Stimulated activated CD8-positive, alpha-beta memory T cell treated with anti-CD3 and anti-CD28 coated beads, Interleukin-15, amount 100 ng/mL, for 4 hours (primary cell): ENCODE measurements at places on chromosomes 4 and X.
A peak's percentile ranks its signal among the peaks of the same experiment; 100 is the strongest.

DNA sequence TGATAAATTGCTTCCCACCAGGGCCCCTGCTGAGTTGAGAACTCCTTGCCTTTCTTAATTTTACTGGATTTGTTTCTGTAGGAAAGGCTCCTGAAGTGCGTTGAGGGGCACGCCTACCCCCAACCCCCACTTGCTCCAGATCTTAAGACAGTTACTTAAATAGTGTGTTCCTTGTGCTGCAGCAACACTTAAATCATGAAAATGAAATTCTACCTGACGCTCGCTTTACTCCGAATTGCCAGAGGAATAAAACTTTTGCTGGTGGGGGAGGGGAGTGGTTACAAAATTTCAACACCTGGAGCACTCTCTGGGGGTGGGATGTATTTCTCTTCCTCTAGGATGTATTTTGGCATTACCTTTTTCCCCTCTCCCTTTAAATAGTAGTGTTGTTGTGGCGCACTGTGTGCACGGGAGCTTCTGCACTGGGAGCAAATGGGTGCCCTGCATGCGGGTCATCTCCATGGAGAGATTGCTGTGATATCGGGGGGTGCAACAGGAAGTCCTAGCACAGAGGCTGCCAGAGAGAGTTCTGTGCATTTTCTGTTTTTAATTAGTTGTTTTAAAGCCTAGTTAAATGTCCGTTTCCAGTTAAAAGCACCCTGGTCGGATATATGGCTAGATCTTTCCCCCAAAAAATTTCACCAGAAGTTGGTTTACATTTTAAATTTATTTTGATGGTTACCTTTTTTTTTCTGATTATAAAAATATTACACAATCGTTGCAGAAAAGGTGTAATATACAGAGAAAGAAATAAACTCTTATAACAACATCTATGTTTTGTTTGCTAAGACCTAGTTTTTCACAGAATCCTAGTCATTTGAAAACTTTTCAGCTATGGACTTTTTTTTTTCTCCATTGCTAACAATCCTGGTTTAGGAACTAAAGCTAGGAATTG, 207.7 kb downstream of the SOWAHB start:
- no peak for DNase-seq

GRCh38 chr4:39320381-39321115, 45.6 kb downstream of the RFC1 start:
- DNase-seq, result no peak

GRCh38 chr4:52874948-52875347, 12.8 kb downstream of the RASL11B start:
- no peak for DNase-seq

- DNase-seq, result no peak
Measured at GRCh38 chr4:124753941-124754581, 41.5 kb upstream of the ANKRD50 start.

DNA sequence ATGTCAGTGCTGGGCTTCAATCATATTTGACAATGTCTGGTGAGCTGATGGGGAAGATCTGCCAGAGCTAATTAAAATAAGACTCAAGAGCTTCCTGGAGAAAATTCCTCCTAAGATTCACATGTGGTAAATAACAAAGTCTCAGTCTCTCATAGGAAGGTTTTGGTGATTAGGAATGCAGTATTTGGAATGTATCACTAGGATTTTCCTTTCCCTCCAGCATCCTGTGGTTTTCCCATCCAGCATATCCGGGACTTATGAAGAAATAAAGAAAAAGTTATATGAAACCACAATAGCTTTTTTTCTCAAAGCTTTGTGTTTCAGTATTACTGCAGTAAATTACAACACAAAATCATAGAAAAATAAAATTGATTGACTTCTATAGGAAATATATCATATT, 1597.1 kb downstream of the ADGRL3 start:
- no peak for DNase-seq

GRCh38 chr4:101348995-101349800, 1.9 kb upstream of the PPP3CA start:
- no peak for DNase-seq

DNA sequence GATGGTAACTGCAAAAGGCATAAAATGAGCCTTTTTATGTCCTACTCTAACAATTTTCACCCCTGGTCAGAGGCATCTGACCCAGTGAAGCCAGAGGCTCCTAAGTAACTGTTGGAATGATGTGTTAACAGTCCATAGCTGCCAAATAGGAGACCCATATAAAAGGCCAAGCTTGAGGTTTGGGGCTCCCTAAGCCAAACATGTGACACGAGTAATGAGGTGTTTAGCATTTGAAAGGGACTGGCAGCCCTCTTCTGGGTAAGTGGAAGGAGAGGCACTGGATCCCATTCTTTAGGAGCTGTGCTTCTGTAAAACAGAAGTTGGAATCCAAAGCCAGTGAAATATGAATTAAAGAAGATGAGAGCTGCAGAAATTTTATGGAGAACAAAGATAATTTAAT, 100.6 kb upstream of the PNPLA4 start:
- DNase-seq, result no peak

- peak; percentile 37 for DNase-seq
Measured at GRCh38 chrX:107672955-107673378, 44.7 kb downstream of the PRPS1 start.

- no peak for DNase-seq
Measured at GRCh38 chrX:46444011-46444410, 101.2 kb downstream of the ZNF674 start.

- no peak for DNase-seq
Measured at GRCh38 chrX:46375831-46376230, 169.4 kb downstream of the ZNF674 start.

- no peak for DNase-seq
Measured at GRCh38 chr4:66694739-66695138, 850.6 kb downstream of the CENPC start.

DNA sequence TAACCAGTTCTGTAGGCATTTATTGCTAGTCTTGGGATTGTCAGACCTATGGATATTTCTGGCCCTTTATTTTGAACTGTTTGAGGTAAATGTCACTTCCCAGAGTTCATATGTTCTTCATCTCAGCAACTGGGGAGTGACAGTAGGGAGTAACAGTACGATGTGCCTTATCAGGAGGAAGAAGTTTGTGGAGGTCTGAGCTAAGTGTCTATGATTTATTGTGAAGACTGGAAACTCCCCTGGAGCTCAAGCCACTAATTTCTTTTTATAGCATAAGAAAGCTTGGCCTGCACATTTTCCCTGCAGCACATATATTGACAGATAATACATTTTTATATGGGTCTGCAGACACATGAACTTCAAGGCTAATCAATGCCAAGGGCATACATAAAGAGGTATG, 383.8 kb downstream of the GRXCR1 start:
- no peak for DNase-seq

DNA sequence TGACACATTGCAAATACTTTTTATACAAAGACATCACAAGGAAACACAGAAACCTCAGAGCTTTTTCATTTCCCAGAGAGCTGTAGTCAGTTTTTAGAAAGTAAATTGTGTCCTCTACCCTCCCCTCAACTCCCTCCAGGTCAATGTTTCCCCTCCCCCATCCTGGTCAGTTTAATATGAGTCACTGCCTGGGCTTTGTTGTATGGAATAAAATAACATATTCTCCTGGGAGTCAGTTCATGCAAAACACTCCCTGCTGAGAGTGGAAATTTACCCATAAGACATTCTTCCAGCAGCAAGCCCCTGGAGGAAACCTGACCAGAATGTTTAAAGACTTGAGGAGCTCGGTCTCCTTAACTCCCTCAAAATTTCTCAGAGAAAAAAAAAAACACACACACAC, 270.1 kb upstream of the LDB2 start:
- DNase-seq, result no peak

- no peak for DNase-seq
Measured at GRCh38 chrX:1493412-1493811, 40.7 kb upstream of the ASMTL start.

DNA sequence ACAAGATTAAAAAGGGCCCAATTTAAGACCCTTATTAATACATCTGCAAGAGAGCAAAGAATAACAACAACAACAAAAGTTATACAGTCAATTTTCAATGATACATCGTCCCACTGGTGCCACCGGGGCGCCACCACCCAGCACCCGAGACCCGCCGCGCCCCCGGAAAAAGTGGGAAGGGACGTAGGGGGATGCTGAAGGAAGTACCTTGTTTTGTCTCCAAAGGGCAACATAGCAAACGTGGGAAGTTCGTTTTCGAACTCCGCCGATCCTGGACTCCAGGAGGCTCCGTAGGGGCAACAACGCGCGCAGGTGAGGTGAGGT, 1.7 kb downstream of the PDE5A start:
- no peak for DNase-seq

- DNase-seq, result no peak
Measured at GRCh38 chr4:14400307-14400706, 602.0 kb upstream of the CPEB2 start.

- no peak for DNase-seq
Measured at GRCh38 chr4:120009731-120010130, 56.9 kb downstream of the MAD2L1 start.

DNA sequence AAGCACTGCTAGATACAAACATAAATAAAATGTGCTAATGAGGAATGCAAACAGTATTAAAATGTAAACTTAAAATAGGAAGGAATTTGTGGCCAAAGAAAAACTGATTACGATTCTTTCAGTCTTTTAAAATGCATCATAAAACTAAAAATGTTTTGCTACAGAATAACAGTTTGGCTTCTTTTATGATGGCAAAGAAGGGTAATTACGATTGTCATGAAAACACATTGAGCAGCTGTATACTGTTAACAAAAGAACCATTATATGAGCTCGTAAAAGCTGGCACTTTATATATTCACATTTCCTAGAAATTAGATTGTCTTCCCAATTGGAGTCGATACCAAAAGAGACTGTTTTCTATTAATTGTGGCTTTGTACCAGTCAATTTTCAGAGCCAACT, 290.4 kb downstream of the NR3C2 start:
- DNase-seq, result no peak

DNA sequence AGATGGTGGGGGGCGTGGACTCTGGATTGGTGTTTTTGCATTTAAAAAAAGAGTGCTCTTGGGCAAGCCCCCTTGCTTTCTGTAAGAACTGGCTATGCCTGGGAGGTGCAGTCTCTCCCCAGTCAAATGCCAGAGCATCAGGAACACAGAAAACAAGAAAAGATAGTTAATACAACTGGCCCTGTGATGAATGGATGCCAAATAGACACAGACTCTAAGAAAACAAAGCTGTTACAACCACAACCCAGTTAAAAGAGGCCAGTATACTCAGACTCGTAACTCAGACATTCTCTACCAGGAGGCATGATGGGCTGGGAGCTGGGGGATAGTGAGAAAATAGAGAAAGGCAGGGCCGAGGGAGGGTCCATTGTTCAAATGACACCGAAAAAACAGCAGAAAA, 32.5 kb upstream of the C1QTNF7 start:
- DNase-seq, result no peak

DNA sequence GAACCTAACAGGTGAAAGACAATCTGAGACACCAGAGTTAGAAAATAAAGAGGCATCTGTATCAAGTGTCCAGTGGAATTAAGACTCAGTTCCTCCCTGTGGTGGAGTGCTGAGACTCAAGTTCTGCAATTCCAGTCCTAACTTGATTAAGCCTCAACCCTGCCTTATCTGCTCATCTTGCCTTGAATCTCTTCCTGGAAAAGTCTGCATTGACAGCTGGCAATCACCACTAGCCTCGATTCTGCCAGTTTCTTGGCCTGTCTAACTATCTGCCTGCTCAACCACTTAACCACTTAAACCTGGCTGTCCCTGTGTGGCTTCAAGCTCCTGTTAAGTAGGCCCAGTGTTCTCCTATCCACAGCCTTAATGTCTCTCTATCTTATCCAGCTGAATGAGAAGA, 22.4 kb upstream of the NEIL3 start:
- no peak for DNase-seq

GRCh38 chr4:41957634-41958033, 22.4 kb downstream of the TMEM33 start:
- no peak for DNase-seq

GRCh38 chr4:171650543-171650942, 162.7 kb upstream of the GALNTL6 start:
- DNase-seq, result no peak

- no peak for DNase-seq
Measured at GRCh38 chrX:10242026-10242425, 85.3 kb downstream of the CLCN4 start.

GRCh38 chr4:54664400-54664799, 6.6 kb downstream of the KIT start:
- no peak for DNase-seq

DNA sequence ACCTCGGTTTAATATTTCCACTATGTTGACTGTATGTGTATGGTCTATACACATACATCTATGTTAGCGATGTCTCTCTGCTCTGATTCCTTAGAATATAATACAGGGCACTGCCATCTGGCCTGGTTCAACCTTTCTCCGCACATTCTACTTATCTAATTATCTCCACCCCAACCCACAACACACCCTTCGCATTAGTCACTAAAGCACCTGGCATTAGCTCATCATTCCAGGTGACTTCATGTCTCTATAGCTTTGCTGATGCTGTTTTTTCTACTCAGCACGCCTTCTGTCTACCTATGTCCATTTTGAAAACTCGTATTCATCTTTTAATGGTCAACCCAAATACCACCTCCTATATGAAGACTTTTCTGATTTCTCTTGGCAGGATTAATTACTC, 425.2 kb upstream of the RASGEF1B start:
- no peak for DNase-seq

DNA sequence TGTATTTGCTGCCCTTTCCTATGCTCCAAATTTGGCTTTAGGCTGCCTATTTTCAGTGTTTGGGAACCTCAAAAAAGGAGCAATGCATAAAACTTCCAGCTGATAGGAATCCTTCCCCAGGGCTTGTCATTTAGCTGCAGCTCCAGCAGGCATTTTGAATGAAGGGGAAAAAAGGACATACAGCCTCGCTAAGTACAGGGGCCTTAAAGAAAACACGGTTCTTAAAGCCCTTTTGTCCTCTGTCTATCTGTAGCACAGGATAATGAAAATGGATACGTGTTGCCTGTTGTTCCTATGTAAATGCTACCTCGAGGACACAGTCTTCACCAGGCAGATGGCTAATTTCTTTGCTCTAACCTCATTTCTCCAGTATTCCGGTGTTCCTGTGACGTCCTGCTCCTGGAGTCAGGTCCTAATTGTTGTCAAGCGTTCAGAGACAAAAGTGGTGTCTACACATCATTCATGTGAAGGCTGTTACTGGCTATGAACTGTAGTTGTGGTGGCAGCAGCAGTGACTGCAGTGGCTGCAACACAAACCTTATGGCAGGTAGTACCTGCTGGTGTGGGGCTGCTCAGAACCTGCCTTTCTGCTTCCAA, 117.4 kb downstream of the MGST2 start:
- DNase-seq, result no peak

GRCh38 chr4:171785388-171785787, 27.8 kb upstream of the GALNTL6 start:
- DNase-seq, result no peak

DNA sequence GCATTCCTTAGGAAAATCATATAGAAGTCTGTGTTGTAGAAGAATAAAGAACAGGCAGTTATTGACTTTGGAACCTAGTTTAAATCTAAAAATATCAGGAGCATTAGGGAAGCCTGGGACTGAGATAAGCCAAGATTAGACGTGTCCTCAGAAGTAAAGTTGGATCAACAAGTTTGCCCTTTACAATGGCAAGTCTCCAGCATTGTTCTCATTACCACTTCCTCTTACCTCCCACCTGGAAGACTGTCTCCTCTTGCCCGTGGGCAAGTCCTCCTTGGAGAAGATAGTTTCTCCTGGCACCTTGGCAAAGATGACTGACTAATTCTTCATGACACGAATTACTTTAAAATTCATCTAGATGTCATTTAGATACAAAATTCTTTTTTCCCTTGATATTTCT, 37.8 kb downstream of the CNKSR2 start:
- no peak for DNase-seq
